ENCODE measurements at places on chromosomes 1 and 21.

GRCh38 chr1:58879464-58879863, 95.6 kb upstream of the JUN start:
- no peak for DNase-seq

DNA sequence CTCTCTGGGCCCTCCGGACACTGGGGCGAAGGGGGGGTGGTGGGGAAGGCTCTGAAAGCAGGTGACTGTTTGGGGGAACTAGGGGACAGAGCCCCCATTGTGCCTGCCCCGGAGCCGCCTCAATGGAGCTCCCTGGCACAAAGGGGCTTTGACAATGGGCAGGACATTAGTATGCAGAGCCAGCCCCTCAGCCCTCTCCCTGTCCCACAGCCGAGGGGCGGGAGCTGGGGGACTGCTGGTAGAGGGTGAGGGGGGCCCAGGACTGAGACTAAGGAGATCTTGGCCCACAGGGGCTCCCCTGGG, 7.8 kb downstream of the KCNJ10 start:
- DNase-seq: no peak

DNA sequence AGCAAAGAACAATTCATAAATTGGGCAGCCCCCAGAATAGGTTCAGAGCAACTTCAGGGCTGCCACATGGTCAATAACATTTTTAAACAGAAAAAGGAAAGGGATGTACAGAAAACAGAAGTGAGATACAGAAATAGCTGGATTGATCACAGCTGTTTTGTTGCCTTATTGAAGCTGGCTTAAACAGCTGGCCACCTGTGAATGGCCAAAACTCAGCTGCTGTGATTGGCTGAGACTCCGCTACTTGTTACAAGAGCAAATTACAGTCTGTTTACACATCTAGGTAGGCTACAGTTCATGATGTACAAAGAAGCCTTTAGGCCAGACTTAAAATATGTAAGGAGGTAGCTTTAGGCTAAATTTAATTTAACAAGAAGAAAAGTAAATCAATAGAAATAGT, 11.6 kb upstream of the IFNAR1 start:
- DNase-seq: no peak

DNA sequence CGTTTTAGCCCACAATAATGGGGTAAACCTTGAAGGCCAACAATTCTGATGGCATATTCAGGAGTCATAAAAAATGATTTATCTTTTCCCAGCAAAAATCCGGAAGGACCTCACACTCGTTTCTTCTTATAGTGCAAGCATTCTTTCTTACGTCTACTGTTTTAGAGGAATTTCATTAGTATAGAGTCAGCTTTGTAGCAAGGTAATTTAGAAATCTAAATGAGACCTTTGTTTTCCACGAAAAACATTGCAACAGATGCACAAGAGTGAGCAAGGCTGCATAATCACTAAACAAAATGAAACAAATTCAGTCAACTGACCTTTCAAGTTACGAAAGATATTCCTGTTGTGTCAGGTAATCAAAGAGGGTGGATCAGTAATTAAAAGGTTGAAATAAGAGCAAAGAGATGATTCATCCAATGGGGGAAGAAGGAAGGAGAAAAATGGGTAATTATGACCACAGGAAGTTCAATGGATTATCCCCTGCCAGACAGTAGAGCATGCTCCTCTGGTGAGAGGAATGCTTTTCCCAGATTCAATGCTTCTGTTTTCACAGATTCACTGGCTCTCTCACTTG, 560 bp upstream of the CSDE1 start:
- no peak for DNase-seq

- DNase-seq: peak; percentile 4
Measured at GRCh38 chr1:154154534-154155191, at the start of gene NUP210L. Gene NUP210L (minus strand): TSS chr1:154155073.

GRCh38 chr1:217982331-217983050, 302.6 kb upstream of the RRP15 start:
- DNase-seq: no peak

- DNase-seq: no peak
Measured at GRCh38 chr21:36450511-36450910, 29.4 kb downstream of the CLDN14 start.

DNA sequence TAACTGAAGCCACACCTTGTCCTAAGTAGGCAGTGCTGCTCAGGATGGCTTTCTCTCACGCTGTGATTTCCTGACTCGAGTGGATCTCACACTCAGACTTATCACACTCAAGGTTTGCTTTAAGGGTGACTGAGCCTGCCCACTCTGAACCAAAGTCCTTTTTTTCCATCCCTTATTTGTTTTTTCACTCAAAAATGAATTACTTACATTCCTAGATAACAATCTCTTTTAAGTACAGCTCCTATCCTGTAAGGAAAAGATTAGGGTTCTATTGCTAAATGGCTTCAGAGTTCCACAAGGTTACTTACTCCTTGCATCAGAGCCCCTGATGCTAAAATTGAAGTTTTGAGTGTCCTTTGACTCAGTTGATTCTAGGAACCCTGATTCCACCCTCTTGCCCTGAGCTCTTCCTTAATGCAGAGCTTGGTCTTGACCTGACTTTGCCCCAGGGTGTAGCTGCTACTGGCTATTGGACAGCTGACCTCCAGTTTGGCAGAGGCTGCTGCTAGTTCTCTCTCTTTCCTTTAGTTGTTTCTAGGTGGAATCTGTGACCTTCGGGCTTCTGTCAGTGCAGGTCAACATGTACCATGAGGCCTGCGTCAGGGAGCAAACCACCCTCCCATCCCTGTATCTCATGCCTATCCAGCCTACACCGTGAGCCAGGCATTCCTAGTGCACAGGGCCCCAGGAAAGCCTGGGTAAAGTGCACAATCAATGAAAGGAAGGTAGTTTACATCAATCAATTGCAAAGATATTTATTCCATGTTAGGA, 80.1 kb upstream of the CD55 start:
- DNase-seq: no peak

DNA sequence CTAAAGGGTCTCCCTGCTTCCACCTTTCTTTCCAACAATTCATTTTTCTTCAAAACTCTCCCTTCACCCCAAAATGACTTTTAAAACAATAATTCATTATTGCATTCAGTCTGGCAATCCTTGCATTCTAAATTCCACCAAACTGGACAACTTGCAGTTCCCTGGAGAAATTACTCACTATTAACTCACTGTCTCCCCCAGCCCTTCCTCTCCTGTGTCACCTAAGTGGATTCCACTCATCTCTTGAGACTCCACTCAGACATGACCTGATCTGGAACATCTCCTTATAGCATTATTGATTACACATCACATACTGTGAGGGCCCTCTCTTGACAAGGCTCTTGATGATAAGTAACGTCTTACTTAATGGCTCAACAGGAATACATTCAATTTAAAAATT, 257.1 kb downstream of the BRINP2 start:
- DNase-seq: no peak

DNA sequence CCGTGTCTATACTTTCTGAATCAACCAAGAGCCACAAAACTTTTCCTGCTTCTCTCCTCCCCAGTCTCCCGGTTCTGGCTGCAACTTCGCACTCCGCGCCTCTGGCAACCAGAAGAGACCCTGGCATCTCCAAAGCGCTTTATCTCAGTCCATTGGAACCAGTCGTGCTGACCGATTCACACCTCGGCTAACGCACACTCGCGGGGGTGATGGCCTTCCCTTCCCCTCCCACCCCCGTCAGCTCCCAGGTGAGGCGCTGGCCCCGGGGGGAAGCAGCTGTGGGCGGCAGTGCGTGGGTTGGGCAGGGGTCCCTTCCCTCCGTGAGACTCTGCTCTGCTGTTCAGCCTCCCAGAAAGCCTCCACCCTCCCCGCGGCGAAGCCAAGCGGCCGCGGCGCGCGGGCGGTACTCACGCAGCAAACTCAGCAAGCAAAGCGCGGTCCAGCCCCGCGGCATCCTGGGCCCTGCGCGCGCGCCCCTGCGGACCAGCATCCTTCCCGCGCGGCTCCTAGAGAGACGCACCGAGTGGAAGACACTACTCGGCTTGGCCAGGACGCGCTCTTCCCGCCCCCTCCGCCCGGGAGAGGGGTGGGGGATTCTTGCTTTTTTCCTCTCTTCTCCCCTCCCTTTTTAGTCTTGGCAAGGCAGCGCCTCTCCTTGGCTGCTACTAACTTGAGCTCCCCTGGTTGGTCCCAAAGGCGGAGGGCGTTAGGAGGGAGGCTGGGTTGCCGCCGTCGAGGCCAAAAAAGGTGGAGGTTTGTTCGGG, at the start of gene CD34:
TSS of gene CD34 (minus strand) at position 535 of the 764 bp plus-strand sequence. CDS start at position 490, 45 bp downstream.
- no peak for DNase-seq

DNA sequence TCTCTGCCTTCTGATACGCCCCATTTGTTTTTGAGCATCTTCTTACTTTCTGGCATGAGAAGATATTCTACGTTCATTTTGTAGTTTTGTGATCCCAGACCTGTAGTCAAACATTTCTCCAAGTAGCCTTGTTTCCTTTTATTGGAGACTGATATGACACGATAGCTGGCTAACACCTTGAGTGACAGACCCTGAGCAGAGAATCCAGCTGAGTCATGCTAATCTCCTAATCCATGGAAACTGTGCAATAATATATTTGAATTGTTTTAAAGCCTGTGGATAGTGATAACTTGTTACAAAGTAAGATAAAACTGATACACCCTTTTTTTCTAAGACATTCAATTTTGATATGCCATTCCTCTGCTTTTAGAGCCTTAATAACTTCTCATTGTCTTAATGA, 1.2 kb upstream of the IFI44L start:
- DNase-seq: no peak

DNA sequence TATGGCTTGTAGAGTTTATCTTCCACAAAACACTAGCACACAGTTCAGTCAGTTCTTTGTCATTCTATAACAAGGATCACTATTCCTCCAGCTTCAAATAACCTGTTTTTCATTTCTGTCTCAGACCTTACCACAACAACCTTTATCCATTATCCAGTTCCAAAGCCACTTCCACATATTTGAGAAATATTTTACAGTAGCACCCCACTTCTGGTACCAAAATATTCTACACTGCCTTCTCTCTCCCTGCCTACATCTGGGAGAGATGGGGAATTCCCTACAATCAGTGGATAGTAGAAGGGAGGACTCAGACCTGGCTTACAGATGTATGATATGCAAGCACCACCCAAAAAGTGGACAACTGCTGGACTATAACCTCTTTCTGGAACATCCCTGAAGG, 651.4 kb downstream of the ADGRL2 start:
- DNase-seq: no peak

GRCh38 chr1:10616696-10617095, 141.9 kb downstream of the PEX14 start:
- DNase-seq: no peak

GRCh38 chr1:236281654-236282424, at the start of gene ERO1B:
Gene ERO1B (minus strand): TSS chr1:236281958. CDS start chr1:236281783, 175 bp downstream.
- peak; percentile 72 for DNase-seq

- DNase-seq: no peak
Measured at GRCh38 chr1:163697137-163697536, 375.4 kb downstream of the NUF2 start.

DNA sequence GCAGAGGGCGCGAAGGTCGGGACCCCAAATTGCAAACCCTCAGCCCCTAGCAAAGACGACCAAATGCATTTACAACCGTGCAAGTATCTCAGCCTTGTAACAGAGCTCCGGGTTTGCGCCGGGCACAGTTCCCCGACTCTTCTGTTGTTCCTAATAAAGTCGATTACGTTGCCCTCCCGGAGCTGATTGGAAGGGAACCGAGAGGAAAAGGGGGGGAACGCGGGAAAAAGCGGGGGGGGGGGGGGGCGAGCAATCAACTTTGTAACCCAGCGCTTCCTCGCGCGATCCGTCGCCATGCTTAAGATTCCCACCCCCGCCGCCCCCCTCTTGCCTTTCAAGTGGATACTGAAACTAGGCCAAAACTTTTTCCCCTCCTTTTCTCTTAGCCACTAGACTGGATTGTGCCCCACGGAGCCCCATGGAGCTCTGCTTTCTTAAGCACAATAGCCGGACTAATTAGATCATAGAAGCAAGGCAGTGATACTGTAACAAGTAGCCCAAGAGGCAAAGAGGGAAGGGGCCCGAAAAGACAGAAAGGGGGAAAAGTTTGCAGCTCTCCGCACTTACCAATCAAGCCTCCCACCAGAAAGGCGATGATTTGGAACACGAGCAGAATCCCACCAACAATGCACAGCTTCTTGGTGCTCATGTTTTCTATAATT, 565 bp downstream of the WLS start:
- peak; percentile 39 for DNase-seq

DNA sequence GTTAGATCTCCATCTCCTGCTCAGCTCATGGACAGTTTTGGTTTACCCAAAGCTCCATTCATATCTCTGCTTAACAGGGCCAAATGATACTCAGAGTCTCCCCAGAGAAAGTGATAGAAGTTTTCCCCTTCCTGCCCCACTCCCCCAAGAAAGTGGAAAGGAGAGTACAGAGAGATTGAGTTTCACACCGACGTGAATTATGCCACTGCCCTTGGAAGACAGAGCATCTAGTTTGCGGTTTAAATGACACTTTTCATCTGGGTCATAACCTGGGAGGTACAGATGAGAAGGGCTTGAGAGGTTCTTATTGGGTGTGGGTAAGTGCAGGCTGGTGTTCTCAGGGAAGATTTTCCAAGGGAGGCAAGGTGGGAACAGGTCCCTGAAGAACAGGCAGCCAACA, 6.9 kb upstream of the ZNF362 start:
- no peak for DNase-seq

DNA sequence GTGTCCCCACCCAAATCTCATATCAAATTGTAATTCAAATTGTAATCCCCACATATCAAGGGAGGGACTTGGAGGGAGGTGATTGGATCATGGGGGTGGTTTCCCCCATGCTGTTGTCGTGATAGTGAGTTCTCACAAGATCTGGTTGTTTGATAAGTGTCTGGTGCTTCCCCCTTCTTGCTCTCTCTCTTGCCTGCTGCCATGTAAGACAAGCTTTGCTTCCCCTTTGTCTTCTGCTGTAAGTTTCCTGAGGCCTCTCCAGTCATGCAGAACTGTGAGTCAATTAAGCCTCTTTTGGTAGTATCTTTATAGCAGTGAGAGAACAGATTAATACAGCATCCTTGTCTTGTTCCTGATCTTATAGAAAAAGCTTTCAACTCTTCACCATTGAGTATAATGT, 6.5 kb upstream of the LRRC39 start:
- DNase-seq: no peak

- no peak for DNase-seq
Measured at GRCh38 chr21:8989261-8989711, 1532.1 kb upstream of the TPTE start.

GRCh38 chr21:37536616-37537278, 170.2 kb downstream of the DYRK1A start:
- DNase-seq: no peak

DNA sequence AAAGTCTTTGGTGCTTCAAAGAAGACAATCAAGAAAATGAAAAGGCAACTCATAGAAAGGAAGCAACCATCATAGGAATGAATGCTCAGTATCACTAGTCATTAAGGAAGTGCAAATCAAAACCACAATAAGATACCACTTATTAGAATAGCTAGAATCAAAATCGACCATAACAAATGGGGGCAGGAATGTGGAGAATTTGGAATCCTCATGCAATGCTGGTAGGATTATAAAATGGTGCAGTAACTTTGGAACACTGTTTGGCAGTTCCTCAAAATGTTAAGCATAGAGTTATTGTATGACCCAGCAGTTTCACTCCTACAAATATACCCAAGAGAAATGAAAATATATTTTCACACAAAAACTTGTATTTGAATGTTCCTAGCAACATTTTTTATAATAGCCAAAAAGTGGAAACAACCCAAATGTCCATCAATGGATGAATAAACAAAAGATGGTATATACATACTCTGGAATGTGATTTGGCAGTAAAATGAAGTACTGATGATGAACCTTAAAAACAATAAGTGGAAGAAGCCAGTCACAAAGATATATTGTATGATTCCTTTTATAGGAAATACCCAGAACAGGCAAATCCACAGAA, 105.6 kb downstream of the MIS18A start:
- no peak for DNase-seq

Data from AG04450 (cell line).